Activated CD4-positive, alpha-beta T cell treated with anti-CD3 and anti-CD28 coated beads, Interleukin-2, amount 50 U/mL, for 4 hours (primary cell): ENCODE measurements at places on chromosomes 3 and 15.

GRCh38 chr15:69666921-69667811 lies 214.5 kb downstream of the RPLP1 start:
- no peak for DNase-seq

- DNase-seq = no peak
Observed at GRCh38 chr3:184805351-184806038, 6.5 kb upstream of the VPS8 start.

- no peak for DNase-seq
Observed at GRCh38 chr3:56197259-56197965, 270.9 kb downstream of the ERC2 start.

- DNase-seq = no peak
Observed at GRCh38 chr3:62659660-62660059, 215.6 kb downstream of the CADPS start.

- DNase-seq = no peak
Observed at GRCh38 chr15:84760219-84760618, 11.8 kb downstream of the ZNF592 start.
